Stimulated activated CD4-positive, alpha-beta T cell treated with anti-CD3 and anti-CD28 coated beads, Interleukin-4, amount 100 ng/mL, for 24 hours (primary cell): ENCODE measurements at places on chromosomes 1 and 21.
A peak's percentile ranks its signal among the peaks of the same experiment; 100 is the strongest.

- DNase-seq, result no peak
Measured at GRCh38 chr1:80158771-80159170, 1152.2 kb upstream of the ADGRL4 start.

DNA sequence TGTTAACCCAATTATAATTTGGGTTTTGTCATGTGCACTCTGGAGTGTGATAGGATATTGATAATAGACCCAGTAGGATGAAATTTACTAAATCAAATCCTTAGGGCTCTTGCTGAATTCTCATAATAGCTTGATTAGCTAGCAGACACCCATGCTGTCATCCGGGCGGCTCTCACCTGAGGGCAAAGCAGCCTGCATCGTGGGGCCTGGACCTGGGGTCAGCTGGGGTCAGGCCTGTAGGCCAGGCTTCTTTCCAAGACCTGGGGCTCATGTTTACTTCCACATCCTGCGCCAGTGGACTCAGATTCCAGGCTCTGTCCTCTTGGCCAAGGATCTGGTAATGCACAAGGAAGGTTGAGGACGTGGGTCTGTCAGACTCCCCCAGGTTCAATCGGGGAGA, 486.3 kb downstream of the NPHP4 start:
- no peak for DNase-seq

- no peak for DNase-seq
Measured at GRCh38 chr1:198168227-198168626, 11.4 kb downstream of the NEK7 start.

- DNase-seq, result no peak
Measured at GRCh38 chr1:179217943-179218507, 11.5 kb downstream of the ABL2 start.

DNA sequence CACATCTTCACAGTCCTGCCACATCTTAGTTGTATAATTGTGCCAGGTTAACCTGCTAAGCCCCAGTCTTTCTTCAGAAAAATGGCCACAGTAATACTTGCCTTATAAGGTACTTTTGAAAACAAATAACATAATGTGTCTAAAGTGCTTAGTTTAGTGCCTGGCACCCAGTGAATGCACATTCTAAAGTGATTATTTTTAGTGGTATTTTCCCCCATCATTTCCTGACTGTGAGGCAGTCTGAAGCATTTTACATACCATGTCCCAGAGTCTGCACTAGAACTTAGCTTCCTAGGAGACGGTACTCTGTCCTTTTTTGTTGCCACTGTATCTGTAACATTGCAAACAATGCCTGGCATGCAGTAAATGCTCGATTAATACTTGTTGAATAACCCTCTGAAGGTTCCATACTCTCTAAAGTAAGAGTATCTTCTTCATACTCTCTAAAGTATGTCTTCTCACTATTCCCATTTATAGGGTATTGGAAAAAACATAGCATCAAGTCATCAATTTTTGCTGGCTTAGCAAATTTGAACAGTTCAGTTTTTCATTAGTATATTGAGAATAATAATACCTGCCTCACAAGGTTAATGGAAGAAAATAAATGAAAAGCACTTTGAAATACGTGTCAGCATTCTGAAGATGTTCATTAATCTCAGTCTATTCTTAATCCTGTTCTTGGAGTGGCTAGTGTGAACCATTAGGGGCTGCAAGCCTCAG, 43.7 kb downstream of the FMO3 start:
- DNase-seq, result no peak

GRCh38 chr1:216535059-216535458, 111.8 kb upstream of the USH2A start:
- no peak for DNase-seq

DNA sequence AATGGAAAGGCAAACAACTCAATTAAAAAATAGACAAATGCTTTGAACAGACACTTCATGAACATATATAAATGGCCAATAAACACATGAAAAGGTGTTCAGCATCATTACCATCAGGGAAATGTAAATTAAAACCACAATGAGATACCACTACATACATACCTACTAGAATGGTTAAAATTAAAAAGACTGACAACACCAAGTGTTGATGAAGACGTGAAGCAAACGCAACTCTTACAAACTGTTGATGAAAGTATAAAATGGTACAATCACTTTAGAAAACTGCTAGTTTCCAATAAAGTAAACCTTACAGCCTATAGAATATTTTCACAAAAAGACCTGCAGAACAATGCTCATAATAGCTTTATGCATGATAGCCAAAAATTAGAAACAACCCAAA, 10.1 kb downstream of the EIF2B3 start:
- DNase-seq, result no peak

DNA sequence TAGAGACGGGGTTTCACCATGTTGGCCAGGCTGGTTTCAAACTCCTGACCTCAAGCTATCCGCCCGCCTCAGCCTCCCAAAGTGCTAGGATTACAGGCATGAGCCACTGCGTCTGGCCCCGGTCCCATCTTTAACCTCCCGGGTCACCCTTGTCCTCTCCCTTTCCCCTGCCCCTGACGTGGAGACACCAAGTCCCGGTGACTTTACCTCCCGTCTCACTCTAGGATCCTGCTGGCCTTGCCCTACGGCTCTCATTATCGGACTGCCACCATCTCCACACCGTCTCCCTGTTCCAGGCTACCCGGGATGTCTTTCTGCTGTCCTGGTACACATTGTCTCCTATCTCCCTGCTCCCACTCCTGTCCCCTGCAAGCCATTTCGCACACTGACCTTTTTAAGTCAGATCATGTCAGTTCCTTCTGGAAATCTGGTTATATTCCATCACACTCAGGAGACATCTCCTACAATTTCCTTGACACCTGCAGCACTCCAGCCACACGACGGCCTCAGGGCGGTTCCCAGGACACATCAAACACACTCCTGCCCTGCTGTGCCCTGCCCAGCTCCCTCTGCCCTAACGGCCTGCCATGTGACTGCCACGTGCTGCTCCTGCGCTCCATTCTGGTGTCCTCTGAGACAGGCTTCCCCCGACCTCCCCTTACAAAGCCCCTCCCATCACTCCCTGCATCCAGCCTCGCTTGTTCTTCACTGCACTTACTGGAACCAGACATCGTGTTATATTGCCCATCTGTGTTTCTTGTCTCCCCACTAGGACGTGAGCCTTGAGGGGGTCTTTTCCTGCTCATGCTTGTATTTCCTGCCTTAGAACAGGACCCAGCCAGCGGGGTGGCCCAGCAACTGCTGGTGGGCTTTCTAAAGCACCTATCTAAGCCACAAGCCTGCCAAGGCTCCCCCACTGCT, 32.7 kb downstream of the TTC39A start:
- DNase-seq, result no peak

- no peak for DNase-seq
Measured at GRCh38 chr1:91529856-91530255, 29.2 kb downstream of the CDC7 start.

- DNase-seq, result no peak
Measured at GRCh38 chr1:94031591-94031990, 89.4 kb downstream of the ABCA4 start.

GRCh38 chr1:165494949-165495857, 48.6 kb upstream of the LRRC52 start:
- DNase-seq, result no peak

DNA sequence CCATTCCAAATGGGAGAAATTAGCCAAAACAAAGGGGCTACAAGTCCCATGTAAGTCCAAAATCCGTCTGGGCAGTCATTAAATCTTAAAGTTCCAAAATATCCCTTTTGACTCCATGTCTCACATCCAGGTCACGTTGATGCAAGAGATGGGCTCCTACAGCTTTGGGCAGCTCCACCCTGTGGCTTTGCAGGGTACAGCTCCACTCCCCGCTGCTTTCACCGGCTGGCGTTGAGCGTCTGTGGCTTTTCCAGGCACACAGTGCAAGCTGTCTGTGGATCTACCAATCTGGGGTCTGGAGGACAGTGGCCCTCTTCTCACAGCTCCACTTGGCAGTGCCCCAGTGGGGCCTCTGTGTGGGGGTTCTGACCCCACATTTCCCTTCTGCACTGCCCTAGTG, 130.2 kb downstream of the TPR start:
- no peak for DNase-seq

GRCh38 chr1:109794319-109795132, 30.8 kb upstream of the EPS8L3 start:
- DNase-seq, result no peak

DNA sequence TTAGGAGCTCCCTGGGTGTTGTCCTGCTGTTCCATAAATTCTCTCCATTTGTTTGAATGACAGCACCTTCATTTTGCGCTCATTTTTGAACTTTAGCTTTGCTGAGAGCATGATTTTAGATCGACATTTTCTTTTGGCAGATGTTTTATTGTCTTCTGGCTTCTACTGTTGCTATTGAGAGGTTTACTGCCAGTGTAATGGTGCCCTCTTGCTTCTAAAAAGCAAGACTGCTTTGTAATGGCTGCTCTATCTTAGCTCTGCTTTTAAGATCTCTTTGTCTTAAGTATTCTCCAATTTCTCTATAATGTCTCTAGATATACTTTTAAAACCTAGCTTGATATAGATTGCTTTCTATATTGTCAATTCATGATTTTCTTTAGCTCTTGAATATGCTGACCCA, 27.8 kb downstream of the THEM4 start:
- DNase-seq, result no peak

GRCh38 chr1:156726549-156727226, 1.6 kb upstream of the METTL25B start:
- peak; percentile 69 for DNase-seq

DNA sequence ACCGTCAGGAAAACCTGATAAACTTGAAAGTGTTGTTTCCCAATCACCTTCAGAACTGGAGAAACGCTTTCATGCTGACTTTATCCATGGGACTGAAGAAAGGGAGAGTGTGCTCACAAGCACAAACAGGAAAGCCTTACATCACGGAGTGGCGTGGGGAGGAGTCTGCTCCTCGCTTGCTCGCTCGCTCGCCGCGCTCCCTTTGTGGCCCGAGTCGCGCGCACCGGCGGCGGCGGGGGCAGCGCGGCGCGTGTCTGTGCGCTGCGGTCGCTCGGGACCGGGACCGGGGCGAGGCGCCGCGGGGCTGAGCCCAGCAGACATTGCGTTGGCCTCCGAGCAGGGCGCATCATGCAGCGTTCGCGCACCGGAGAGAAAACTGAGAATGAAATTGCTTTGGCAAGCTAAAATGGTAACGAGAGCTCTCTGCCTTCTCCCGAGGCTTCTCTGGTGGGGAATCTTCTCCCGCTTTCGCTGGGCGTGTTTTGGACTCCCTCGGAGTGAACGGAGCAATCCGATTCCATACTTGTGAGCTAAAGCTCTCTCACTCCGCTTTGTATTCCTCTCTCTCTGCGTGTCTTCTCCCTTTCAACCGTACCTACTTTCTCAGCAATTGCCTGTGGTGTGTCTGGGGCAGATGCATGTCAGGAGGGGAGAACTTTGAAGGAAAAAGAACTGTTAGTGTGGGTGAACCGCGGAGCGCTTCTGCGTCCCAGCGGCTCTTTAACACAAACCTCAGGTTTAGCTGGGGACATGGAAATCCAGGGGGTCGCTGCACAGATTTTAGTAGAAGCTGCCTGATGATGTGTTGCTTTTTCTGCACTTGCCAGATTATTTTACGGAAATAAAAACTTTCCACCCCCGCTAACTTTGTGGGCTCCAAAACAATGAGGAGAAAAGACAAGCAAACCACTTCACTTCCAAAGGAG, at the start of gene RGL1:
Gene RGL1 (plus strand): TSS at position 205 of the 926 bp plus-strand sequence. CDS start 178 bp downstream, at position 383.
- peak; percentile 11 for DNase-seq

DNA sequence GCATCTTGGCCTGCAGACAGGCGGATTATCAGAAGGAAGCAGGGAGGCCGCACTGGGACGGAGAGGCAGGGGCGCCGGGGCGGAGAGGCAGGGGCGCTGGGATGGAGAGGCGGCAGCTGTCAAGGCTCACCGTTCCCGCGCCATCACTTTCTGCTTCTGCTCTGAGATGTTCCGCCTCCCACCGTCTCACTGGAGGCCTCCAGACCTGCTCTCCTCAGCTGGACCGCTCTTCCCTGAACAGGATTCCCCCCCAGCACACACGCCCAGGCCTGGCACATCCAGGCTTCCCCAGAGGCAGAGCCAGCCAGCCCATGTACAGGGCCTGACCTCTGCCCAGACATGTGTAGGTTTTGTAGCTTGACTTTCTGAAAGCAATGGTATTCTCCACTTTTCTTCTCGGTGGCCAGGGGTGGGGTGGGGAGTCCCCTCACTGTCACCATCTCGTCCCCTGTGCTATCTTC, 84.1 kb downstream of the RIPK4 start:
- no peak for DNase-seq

DNA sequence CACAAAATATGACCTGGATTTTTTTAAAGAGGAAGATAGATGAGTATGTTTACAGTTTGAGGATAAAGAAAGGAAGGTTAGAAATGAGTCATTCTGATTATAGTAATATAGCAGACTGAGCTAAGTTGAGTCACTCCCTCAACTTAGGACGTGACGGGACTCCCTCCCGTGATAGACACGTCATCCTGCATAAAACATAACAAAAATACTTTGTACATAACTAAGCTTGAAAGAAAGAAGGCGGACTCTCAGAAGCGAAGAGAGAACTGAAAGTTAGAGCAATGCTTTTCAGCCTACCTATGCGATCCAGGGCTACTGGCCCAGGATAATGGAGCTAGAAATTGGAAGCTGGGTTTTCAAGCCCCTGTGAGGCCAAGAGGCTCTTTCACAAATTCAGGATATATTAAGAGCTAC, 53.0 kb upstream of the DESI2 start:
- peak; percentile 65 for DNase-seq

DNA sequence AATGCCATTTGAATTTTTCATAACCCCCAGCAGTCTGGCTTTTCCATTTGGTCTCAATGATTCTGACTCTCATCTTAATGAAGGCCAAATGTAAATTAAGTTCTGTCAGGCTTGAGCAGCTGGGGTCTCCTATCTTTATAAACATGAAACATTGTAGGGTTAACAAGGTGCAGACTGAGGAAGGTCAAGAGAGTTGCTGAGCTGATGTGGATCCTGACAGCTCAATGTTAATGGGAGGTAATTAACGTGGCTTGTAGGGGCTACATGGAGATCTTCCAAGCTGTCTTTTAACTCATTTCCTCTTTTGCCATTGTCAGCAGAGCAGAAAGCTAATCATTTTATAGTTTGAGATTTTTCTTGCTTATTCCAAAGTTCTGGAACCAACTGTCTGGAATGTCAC, 55.2 kb downstream of the FGGY start:
- no peak for DNase-seq

DNA sequence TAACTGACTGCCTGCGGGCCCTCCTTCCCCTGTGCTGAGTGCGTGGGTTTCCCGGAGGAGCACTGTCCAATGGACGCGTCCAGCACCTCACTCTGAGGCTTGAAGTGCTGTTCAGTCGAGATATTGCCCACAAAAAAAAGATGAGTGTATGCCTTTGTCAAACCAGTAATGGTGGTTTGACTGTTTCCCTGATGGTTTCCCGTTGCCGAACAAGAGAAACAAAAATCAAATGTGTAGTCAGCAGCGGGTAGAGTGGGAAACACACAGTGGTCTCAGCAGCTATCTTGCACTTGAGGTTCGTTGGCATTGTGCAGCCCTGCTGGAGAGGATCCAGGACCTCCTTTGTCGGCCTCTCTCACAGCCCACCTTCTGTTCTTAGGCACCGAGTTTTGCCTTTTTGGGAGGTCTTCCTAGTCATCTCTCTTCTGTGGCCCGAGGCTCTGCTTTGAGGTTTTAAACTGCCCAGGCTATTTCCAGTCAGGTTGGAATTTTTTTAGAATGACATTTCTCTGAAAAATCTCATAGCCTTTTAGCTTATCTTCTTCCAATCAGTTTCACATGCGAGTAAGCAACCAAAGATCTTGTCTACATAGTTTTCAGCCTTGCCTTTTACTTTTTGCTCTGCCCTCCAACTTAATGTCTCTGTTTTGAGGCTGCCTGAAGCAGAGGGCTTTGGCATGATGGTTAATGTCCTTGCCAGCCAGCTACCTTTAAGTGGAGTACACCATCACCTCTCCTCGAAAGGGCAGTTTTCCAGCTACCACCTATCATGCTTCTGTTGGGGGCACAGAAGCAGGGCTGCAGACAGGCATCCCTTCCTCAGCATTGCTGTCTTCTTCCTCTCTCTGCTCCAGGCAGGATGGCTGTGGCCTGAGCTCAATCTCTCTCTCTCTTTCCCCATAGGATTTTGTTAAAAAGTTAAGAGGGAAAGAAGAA, 132.3 kb downstream of the URB2 start:
- DNase-seq, result no peak
